ENCODE measurements at places on chromosomes 6 and 20.

DNA sequence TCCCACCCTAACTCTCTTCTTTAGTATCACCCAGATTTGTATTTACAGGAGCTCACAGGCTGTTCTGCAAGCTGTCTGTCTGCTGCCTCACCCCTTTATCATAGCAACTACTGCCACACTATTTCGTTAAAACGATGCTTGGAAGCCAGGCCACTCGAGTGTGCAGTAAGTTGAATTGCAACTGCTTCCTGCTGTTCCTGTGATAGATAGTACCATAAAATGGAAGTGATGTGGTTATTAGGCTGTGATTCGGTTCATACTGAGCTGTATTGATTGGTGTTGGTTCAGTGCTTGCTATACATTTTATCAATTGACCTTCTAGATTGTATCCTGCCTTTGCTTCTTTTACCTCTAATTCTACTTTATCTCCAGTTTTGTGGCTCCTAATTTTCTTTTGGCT lies 325.4 kb downstream of the RNF144B start:
- DNase-seq = no peak

DNA sequence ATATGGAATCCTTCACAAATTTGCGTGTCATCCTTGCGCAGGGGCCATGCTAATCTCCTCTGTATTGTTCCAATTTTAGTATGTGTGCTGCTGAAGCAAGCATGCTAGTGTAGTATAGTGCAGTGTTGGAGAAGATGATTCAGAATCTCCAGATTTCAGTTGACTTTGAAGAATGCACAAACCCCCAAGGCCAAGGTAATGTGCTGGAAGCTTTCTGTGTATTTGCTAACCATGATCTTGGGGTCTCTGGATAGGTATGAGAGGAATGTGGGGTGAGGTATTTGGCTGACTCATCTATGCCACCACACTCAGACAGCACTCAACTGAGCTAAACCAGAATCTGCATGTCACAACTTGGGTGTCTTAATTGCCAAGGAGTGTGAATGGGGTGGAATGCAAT lies 42.6 kb upstream of the DEK start:
- no peak for DNase-seq

GRCh38 chr6:6700407-6701270 lies 112.1 kb downstream of the LY86 start:
- DNase-seq = no peak

GRCh38 chr6:142881290-142881689 lies 63.7 kb downstream of the HIVEP2 start:
- no peak for DNase-seq

GRCh38 chr6:40444312-40444711 lies 142.9 kb downstream of the LRFN2 start:
- DNase-seq = no peak

DNA sequence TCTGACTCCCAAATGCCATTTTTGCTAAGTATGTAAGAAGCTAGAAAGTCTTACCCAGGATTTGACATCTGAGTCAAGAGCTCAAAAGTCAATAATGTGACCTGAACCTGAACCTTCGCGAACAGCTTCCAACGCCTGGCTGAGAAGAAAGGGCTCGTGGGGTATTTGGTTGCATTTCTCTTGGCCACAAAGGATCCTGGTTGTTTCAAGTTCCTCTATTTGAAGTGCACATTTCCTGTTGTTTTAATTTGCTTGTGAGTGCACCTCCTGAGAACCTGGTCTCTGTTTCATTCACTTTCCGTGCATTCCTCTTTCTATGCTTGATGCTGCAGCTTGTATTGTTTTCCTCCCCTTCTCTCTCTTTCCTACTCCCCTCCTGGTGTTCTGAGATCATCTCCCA lies 212.5 kb downstream of the FOXA2 start:
- DNase-seq = no peak

- DNase-seq = peak; percentile 32
Observed at GRCh38 chr6:170128346-170128745, 162.5 kb downstream of the DLL1 start.

- DNase-seq = no peak
Observed at GRCh38 chr6:3777730-3778461, 26.4 kb upstream of the PXDC1 start.

DNA sequence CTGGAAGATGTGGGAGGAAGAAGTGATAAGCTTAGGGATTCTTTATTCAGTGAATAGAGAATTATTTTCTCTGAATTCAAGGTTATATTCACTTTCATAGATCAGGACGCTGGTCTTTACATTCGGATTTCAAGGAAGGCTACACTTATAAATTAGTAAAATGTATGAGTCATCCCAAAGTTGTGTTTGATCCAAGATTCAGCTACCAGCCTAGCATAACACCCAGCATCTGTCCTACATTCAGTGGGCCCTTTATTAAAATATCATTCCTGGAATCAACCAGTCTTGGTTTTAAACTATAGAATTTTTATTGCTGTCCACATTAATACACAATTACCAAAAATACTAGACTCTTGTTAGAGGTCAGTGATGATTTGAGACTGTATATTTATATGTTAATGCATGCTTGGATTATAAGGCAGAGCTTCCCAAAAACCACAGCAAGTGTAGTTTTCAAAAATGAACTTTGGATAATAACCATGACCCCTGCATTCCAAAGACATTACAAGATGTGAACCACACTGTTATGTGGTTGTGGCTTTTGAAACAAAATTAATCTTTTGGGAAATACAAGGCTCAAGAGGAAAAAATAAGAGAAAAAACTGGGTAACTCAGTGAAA lies 210.7 kb upstream of the CNR1 start:
- DNase-seq = no peak

DNA sequence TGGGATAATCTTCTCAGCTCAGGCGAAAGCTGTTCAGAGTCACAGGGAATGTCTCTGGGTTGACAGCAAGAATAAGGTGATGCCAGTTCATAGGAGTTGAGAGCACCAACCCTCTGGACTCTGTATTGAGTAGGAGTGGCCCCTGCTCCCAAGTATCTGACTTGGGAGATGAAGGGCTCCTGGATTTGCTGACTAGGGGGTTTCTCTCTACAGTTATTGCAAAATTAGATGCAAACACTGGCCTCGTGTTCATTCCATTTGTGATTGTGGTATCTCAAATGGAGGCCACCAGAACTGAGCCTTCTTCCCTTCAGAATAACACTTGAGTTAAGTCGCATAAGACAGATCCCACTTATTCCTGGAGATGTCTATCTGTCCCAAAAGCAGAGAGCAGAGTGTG lies 135.7 kb downstream of the PDE7B start:
- no peak for DNase-seq

- DNase-seq = no peak
Observed at GRCh38 chr20:38228436-38228835, 32.1 kb downstream of the KIAA1755 start.

GRCh38 chr20:55283889-55284288 lies 721.4 kb downstream of the CBLN4 start:
- DNase-seq = no peak

DNA sequence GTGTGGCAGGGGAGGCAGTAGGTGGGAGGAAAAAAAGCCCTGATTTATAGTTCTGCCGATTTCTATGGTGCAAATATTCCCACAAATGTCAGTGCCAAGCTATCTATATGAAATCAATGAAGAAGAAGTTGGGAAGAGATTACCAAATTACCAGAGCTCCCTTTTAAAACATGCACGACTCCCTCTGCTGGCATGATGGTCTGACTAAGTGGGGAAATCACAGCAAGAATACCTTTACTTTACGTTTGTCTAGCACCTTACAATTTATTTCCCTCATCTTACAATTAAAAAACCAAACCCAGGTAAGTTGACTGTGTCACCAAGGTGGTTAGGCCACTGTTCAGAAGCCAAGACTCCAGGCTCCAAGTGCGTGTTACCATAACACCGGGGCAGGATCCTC lies 55.6 kb downstream of the AGPAT4 start:
- no peak for DNase-seq

DNA sequence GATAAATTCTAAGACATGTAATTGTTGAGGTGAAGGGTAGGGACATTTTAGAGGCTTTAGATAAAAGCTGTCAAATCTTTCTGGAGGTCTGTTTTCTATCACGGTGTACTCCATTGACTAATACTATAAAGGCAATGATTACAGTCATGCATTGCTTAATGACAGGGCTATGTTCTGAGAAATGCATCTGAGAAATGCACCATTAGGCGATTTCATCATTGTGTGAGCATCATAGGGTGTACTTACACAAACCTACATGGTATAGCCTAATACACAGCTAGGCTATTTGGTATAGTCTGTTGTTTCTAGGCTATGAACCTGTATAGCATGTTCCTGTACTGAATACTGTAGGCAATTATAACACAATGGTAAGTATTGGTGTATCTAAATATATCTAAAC lies 71.3 kb upstream of the FYN start:
- DNase-seq = no peak

GRCh38 chr6:31068669-31069340 lies 43.6 kb downstream of the C6orf15 start:
- DNase-seq = peak; percentile 87

DNA sequence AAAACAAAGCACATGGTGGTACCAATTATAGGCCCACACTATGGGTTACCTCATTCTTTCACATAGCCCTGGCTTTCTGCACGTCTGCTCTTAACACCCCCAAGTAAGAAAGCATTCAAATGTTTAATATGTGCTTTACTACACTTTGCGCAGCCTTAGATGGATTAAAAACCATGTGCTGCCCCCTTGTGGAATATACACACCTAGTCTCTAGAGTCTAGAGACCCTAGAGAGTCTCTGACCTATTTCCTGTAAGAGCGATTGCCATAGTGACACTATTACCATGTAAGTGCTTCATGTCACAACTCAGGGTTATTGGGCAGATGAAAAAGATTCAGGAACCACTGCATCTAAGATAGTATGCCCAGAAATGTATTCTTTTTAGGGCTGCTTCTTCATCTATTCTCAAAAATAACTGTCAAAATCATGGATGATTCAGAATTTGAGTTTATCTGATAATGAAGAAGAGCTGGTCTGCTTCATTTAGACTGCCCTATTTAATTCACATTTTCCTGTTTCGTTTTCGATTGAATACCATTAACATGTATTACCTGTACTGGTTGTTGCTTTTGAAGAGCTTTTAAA lies 186.3 kb downstream of the ADGB start:
- DNase-seq = no peak

DNA sequence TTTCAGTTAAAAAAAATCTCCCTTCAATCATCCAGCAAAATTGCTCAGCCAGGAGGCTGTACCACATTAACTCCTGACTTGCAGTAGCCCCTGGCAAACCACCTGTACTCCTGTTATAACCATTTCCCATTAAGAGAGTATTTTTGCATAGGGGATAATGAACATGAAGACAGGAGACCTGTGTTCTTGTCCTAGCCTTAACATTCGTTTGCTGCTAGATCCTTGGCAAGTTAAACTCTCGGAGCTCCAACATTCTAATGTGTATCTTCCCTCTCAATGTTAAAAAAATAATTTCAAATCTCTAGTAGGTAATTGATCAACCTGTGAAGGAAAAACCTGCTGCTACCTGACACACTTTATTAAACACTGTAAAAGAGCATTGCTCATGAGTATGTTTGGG lies 8.4 kb upstream of the TMEM200A start:
- no peak for DNase-seq

GRCh38 chr6:70834520-70834919 lies 122.3 kb downstream of the B3GAT2 start:
- no peak for DNase-seq

- no peak for DNase-seq
Observed at GRCh38 chr20:52675375-52675774, 296.8 kb upstream of the TSHZ2 start.

- no peak for DNase-seq
Observed at GRCh38 chr6:112781241-112781640, 434.1 kb downstream of the RFPL4B start.

GRCh38 chr6:38290133-38290799 lies 349.5 kb downstream of the BTBD9 start:
- DNase-seq = no peak

GRCh38 chr20:46998477-46999240 lies 104.0 kb downstream of the EYA2 start:
- DNase-seq = peak; percentile 6

DNA sequence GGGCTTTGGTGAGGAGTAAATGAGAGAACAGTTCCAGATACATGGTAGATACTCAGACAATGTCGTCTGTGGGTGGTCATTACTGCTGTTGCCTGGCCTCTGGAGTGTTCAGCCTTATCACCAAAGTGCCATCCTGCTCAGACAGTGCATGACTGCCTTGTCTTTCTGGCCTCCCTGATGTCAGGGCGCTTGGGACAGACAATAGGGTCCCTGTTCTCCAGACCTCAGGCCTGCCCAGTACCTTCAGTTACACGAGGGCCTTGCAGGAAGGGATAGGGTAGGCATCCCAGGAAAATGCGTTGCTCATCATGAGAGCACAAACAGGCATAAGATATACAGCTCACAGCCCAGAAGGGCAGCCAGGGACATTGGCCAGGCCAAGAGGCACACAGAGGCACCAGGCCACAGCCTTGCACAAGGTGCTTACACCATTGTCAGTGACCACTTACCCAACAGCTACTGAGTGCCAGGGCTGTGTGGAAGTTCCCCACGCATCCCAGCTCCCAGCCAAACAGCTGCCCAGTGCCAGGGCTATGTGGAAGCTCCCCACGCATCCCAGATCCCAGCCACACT lies 27.4 kb downstream of the BPIFB1 start:
- no peak for DNase-seq

GRCh38 chr6:82196161-82196560 lies 51.4 kb downstream of the IBTK start:
- DNase-seq = no peak

- DNase-seq = no peak
Observed at GRCh38 chr6:150143516-150144293, 861 bp downstream of the PPP1R14C start.

GRCh38 chr6:7727946-7728854 lies 2.3 kb downstream of the BMP6 start:
- peak; percentile 78 for DNase-seq

GRCh38 chr6:2760882-2761842 lies 4.0 kb upstream of the WRNIP1 start:
- DNase-seq = no peak

Data from spleen (tissue), 13 donors.